ENCODE measurements at places on chromosomes 11 and 22.
A peak's percentile ranks its signal among the peaks of the same experiment; 100 is the strongest.

GRCh38 chr22:33828302-33828701, 92.0 kb downstream of the LARGE1 start:
- no peak for DNase-seq

DNA sequence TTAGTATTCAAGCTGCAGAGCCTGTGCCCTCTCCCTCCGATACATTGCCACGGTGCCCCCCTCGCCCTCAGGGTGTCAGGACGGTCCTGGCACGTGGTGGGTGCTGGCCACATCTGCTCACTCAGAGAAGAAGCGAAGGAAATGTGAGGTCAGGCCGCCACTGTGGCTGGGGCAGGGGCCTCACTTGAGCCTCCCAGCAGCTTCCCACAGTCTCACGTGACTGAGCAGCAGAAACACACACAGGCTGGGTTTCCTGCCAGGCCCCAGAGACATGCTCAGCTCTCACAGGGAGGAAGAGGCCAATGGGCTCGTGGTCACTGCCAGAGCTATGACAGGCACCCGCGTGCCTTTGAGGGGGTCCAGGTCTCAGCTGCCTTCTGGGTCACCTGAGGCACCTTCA, 37.9 kb upstream of the PRR5 start:
- no peak for DNase-seq

- peak; percentile 62 for DNase-seq
Measured at GRCh38 chr11:10413268-10413667, 41.8 kb upstream of the AMPD3 start.

- peak; percentile 54 for DNase-seq
Measured at GRCh38 chr22:37018815-37019308, 385 bp downstream of the TST start.

DNA sequence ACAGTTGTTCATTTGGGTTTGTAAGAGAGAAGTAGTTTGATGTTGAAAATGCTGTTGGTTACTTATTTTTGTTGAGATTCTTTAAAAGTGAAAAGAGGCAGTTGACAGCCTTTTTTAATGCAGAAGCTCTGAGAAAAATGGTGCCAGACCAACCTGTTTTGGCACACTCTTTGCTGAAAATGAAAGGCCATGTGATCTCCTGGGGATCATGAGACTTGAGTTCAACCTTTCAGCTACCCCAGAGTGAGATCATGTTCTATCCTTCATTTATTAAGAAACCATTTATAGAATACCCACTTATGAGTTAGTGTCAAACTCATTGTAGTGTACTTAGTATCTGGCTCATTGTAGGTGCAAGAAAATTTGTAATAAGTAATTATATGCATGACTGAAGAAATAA, 196.2 kb downstream of the MAML2 start:
- DNase-seq: no peak

- peak; percentile 68 for DNase-seq
Measured at GRCh38 chr11:75344186-75344585, 7.3 kb downstream of the ARRB1 start.

- no peak for DNase-seq
Measured at GRCh38 chr22:49012712-49013395, 814.8 kb downstream of the BRD1 start.

DNA sequence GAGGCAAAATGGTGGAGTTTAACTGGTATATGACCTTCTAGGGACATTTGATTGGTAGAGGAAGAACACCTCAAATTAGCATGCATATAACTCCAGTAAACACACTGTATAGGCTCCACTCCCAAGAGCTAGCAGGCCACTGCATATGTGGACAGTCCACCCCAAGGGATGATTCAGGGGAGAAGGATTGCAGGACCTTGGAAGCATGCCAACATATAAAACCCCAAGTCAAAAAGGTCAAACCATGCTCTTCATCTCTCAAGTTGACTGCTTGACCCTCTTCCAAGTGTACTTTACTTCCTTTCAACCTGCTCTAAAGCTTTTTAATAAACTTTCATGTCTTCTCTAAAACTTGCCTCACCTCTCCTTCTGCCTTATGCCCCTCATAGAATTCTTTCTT, 459.9 kb upstream of the CCDC179 start:
- DNase-seq: no peak

DNA sequence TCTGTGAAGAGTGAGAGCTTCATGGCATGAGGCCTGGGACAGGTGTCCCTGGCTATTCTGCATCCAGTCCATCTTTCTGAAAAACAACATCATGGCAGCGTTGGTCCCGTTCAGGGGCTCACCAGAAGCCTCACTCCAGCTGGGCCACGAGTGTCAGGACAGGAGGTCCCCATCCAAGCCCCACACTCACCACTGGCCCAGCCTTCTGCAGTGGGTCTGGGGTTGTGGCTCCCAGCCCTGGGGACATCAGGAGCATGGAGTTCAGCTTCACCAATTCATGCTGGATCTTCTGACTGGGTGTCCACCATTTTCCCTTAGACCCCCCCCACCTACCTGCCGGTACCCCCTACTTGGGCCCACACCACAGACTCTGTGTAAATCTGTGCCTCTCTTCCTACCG, 400.3 kb downstream of the BRD1 start:
- no peak for DNase-seq

GRCh38 chr22:22216450-22216959, 28.1 kb upstream of the VPREB1 start:
- DNase-seq: peak; percentile 50

DNA sequence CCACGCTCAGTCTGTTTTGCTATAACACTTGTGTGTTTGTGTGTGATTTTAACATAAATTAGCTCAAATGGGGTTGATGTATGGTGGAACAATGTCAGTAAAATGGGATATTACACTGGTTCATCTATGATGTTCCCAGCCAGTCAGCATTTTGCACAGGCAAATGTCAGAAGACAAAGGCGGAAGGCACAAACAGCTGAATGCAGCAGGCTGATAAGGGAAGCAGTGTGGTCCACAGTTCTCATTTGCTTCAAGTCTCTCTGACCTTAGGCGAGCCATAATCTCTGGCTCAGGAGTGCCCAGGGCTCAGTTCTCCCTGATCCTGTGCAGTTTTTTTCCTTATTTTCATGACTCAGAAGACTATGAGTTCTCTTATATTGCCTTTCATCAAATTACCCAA, 102.7 kb downstream of the FAR1 start:
- no peak for DNase-seq

- peak; percentile 3 for DNase-seq
Measured at GRCh38 chr11:107359701-107360100, 97.9 kb downstream of the CWF19L2 start.

DNA sequence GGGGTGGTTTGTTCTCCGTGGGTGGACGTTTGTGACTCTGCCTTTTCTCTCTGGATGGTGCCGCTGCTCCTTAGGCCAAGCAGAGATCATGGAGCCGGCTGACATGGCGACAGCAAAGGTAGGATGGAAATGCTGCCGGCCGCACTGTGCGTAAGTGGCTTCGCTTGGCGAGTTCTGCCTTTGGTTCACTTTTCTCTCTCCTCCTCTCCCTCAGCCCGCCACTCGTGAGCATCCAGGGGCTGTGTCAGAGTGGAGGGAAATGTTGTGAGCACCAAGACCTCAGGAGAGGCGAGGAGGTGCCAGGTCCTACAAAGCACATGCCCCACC, 80.5 kb downstream of the GRAMD1B start:
- peak; percentile 57 for DNase-seq

DNA sequence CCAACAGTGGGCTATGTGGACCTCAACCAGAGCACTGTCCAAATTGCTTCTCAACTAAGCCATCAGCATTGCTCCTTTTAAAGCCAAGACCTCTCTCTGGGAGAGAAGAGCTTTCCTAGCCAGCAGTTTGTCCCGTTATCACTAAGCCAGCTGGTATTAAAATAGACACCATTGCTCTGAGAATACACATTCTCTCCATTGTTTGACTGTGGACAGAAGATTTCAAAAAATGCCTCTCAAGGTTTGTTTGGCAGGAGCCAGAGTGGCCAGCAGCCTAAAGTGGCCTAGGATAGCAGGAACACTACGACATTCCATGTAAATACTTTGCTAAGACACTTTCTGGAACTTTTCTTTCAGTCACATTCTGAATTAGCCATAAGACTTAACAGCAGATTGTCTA, 41.3 kb downstream of the EIF4ENIF1 start:
- no peak for DNase-seq

DNA sequence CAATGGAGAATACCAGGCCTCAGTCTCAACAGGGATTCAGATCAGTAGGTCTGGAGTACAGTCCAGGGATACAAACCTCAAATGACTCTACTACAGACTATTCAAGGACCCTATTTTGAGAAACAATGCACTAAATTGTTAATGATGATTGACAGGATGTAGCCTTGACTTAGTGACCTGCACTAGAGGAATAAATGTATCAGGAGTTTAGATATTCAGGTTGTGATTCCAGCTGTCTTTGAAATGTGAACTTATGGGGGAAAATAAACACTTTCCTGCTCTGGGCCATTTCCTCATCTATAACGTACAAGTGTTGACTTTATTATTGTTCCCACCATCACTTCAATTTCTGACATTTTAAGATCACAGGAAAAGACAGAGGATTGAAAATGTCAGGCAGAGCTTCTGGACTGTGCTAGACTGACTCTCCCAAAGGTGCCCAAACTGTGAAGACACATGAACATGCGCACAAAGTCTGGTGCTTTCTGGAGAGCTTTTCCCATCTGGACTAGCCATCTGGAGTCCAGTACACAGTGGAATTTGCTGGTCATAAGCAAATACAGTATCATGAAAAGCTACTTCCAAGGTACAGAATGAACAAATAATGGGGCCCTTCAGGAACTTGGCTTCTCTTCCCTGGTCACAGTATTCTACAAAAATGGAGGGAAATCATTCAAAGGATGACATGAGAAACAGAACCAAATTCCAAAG, 110.4 kb downstream of the USP35 start:
- DNase-seq: peak; percentile 61

DNA sequence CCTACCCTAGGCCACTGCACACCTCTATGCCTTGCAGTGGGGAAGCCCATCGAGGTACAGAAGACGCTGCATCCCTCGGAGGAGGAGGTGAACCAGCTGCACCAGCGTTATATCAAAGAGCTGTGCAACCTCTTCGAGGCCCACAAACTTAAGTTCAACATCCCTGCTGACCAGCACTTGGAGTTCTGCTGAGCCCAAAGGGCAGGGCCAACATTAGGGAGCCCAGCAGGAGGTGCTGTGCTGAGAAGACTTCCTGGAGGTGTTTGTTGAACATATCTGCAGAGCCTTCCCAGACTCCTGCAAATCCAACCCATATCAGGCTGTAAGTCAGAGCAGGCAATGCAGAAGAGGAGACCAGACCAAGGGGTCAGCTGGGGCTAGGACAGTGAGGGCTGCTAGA, 13.5 kb downstream of the MOGAT2 start:
- DNase-seq: no peak

GRCh38 chr11:6203327-6203726, 2.0 kb upstream of the C11orf42 start:
- no peak for DNase-seq

DNA sequence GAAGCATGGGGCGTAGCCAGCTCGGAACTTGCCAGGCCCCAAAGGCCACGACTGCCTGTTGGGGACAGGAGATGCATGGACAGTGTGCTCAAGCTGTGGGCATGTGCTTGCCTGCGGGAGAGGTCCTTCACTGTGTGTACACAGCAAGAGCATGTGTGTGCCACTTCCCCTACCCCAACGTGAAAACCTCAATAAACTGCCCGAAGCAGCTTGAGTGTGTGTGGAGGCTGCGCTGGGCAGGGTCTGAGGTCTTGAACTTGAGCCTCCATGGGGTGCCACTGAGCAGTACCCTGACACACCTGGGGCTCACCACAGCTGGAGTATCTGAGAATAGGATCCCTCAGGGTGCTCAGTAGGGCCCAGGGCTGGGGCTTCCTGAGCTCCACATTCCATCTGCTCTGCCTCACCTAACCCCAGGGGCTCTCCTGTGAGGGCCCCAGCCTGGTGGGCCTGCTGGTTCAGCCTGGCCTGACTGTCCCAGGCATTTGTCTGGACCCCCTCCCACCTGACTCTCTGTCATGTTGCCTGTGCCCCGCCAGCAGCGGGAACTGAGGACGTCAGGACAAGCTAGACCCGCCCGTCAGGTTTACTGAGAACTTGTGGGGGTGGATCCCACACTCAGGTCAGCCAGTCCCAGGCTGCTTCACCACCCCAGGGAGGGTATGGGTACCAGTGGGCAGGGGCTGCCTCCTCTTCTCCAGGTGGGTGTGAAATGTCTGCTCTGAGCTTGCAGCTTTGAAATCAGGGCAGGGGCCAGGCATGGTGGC, 3.2 kb downstream of the RASSF7 start:
- no peak for DNase-seq

DNA sequence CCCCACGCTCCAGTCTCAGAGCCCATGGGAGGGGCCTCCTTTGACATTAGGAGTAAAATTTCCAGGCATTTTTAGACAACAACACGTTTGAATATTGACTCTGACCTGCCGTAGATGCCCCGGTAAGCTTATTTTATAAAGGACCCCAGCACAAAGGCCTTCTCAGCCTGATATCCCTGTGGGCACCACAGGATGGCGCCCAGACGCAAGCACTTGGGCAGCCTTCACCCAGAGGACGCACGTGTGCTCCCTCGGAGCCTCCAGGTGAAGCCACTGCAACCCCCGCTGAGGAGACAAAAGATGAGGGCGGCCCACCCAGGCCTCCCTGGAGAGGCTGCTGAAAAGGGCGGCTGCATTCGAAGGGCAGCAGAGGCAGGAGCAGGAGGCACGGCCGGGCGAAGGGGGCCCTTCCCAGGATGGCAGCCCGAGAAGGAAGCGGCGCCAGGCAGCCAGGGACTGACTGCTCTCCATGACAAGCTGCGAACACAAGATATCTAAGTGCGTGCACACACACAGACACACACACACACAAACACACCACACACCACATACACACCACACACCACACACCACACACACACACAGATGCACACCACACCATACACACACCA, 15.2 kb upstream of the TH start:
- peak; percentile 92 for DNase-seq

GRCh38 chr11:122769126-122769780, 69.0 kb upstream of the CRTAM start:
- no peak for DNase-seq

- DNase-seq: no peak
Measured at GRCh38 chr11:120375076-120375475, 38.9 kb downstream of the ARHGEF12 start.

GRCh38 chr22:44211946-44212930, 31.5 kb downstream of the PARVG start:
- DNase-seq: no peak

GRCh38 chr11:107413352-107413751, 44.3 kb downstream of the CWF19L2 start:
- DNase-seq: no peak

- DNase-seq: peak; percentile 3
Measured at GRCh38 chr11:34206407-34207300, 101.2 kb downstream of the NAT10 start.

GRCh38 chr11:75204012-75204674, 36.4 kb upstream of the TPBGL start:
- peak; percentile 45 for DNase-seq

- DNase-seq: peak; percentile 92
Measured at GRCh38 chr11:61602775-61603569, 22.1 kb upstream of the SYT7 start.
